Lower lobe of right lung (tissue), 2 donors: ENCODE measurements at places on chromosomes 7 and 10. TPM values are rescaled to one million over a fixed set of nuclear protein-coding genes. Genes with fewer than 3 reads are reported as not detected.

GRCh38 chr7:139526578-139527544, 3.4 kb downstream of the CLEC2L start:
- DNase-seq, result no peak

GRCh38 chr10:13660551-13660920, 73.8 kb downstream of the PRPF18 start:
- DNase-seq, result no peak

- DNase-seq, result no peak
Measured at GRCh38 chr7:52735656-52736055, 299.8 kb upstream of the POM121L12 start.

- no peak for DNase-seq
Measured at GRCh38 chr7:143227806-143228205, 6.0 kb downstream of the TAS2R40 start.

Gene SFR1
- total RNA-seq, result 7.4 TPM

Gene FZD1
- 20.1 TPM for total RNA-seq

DNA sequence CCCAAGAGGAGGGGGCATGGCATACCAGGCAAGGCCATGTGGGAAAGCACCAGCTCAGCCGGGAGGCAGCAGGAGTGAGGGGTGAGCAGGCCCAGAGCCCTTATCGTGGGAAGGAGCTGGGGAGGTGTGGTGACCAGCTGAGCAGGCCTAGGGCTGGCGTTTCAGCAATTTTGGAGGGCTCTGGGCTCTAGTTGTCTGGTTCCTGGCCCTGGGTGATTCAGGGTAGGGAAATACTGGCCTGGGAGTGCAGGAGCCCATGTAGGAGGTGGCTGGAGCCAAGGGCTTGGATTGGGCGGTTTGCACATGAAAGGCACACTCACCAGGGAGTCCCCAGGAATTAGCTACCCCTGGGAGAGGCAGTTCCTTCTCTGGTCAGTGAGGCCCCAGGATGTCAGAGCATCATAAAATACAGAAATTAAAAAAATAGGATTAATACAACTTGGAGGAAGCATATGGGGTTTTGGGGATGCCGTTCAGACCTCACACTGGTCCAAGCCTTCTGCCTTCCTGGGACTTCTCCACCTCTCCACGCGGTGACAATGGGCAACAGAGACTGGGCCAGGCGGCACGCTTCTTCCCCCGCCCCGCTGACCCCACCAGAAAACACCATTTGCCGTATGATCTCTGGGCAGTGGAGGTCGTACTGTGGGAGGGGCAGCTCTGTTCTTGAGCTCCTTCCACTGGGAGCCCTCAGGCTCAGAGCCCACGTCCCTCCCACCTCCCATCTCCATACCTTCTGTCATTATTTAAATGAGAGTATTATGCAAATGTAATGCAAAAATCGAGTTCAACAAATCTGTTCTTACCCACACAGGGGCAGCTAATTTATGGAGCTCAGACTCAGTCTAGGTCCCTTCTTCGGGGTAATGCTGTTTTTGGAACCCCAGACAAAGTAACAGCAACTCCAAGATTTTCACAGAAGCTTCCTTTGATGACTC, 133.0 kb upstream of the FAM20C start:
- peak; percentile 19 for DNase-seq

- no peak for DNase-seq
Measured at GRCh38 chr10:5608608-5609220, 57.7 kb downstream of the ASB13 start.
